ENCODE measurements at places on chromosomes 1 and 21. TPM values are rescaled to one million over a fixed set of nuclear protein-coding genes. Genes with fewer than 3 reads are reported as not detected.

- no peaks in the 10 kb centered on the region for H3K36me3 ChIP-seq
- H3K27me3 ChIP-seq = peaks cover 33% of the 10 kb centered on the region
- no peak overlapping the region for H3K27ac ChIP-seq
- DNase-seq = no peak
Observed at GRCh38 chr1:145874646-145875045, 11.0 kb downstream of the ANKRD35 start.

- H3K27me3 ChIP-seq = peaks cover 12% of the 10 kb centered on the region
- H3K4me3 ChIP-seq = peak overlapping the region; percentile 48
- H3K36me3 ChIP-seq = no peaks in the 10 kb centered on the region
- no peak for DNase-seq
Observed at GRCh38 chr21:37562920-37563640, 196.5 kb downstream of the DYRK1A start.

- no peaks in the 10 kb centered on the region for H3K36me3 ChIP-seq
- DNase-seq = peak; percentile 90
- no peaks in the 10 kb centered on the region for H3K4me1 ChIP-seq
- H3K27ac ChIP-seq = no peak overlapping the region
- H3K27me3 ChIP-seq = no peaks in the 10 kb centered on the region
Observed at GRCh38 chr1:242467556-242468145, 56.8 kb downstream of the PLD5 start.

- no peak overlapping the region for H3K27ac ChIP-seq
- no peaks in the 10 kb centered on the region for H3K4me1 ChIP-seq
- no peak for DNase-seq
- no peaks in the 10 kb centered on the region for H3K36me3 ChIP-seq
- H3K4me3 ChIP-seq = no peak overlapping the region
- H3K27me3 ChIP-seq = no peaks in the 10 kb centered on the region
Observed at GRCh38 chr1:38693759-38694158, 165.8 kb downstream of the RRAGC start.

The HCRTR1 gene
- total RNA-seq = not detected

- H3K4me1 ChIP-seq = peaks cover 17% of the 10 kb centered on the region
- no peak overlapping the region for H3K27ac ChIP-seq
- no peaks in the 10 kb centered on the region for H3K27me3 ChIP-seq
- H3K36me3 ChIP-seq = no peaks in the 10 kb centered on the region
- peak; percentile 51 for DNase-seq
Observed at GRCh38 chr1:54940042-54940441, 40.4 kb upstream of the TMEM61 start.

The DAP3 gene
- 90.1 TPM for total RNA-seq

The CRTC2 gene
- total RNA-seq = 10.6 TPM

DNA sequence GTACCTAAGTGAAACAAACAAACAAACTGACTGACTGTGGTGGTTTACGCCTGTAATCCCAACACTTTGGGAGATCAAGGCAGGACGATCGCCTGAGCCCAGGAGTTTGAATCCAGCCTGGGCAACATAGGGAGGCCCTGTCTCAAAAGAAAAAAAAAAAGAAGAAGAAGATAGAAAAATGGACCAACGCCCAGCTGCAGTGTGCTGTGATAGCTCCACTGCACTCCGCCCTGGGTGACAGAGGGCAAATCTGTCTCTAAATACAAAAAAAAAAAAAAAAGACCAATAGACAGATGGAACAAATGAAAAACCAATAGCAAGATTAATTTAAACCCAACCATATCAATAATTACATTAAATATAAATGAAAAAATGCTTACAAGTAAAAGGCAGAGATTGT lies 13.9 kb downstream of the AKR7A3 start:
- H3K27me3 ChIP-seq = peaks cover 34% of the 10 kb centered on the region
- no peaks in the 10 kb centered on the region for H3K36me3 ChIP-seq
- peak overlapping the region; percentile 51 for H3K4me3 ChIP-seq
- H3K27ac ChIP-seq = no peak overlapping the region
- H3K4me1 ChIP-seq = no peaks in the 10 kb centered on the region

DNA sequence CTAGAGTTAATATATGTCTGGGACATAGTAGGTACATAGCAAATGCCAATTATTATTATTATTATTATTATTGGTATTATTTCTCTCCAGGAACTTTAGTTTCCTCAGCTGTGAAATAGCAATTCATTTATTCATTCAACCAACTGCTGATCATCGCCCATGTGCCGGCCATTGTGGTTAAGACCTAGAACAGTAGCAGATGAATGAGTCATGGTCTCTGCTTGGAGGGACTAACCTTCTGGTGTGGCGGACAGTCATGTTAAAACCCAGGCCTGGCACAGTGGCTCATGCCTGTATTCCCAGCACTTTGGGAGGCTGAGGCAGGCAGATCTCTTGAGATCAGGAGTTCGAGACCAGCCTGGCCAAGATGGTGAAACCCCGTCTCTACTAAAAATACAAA lies 23.8 kb upstream of the LDLRAP1 start:
- no peak overlapping the region for H3K4me3 ChIP-seq
- H3K36me3 ChIP-seq = no peaks in the 10 kb centered on the region
- H3K4me1 ChIP-seq = peaks cover 16% of the 10 kb centered on the region
- H3K27me3 ChIP-seq = no peaks in the 10 kb centered on the region

DNA sequence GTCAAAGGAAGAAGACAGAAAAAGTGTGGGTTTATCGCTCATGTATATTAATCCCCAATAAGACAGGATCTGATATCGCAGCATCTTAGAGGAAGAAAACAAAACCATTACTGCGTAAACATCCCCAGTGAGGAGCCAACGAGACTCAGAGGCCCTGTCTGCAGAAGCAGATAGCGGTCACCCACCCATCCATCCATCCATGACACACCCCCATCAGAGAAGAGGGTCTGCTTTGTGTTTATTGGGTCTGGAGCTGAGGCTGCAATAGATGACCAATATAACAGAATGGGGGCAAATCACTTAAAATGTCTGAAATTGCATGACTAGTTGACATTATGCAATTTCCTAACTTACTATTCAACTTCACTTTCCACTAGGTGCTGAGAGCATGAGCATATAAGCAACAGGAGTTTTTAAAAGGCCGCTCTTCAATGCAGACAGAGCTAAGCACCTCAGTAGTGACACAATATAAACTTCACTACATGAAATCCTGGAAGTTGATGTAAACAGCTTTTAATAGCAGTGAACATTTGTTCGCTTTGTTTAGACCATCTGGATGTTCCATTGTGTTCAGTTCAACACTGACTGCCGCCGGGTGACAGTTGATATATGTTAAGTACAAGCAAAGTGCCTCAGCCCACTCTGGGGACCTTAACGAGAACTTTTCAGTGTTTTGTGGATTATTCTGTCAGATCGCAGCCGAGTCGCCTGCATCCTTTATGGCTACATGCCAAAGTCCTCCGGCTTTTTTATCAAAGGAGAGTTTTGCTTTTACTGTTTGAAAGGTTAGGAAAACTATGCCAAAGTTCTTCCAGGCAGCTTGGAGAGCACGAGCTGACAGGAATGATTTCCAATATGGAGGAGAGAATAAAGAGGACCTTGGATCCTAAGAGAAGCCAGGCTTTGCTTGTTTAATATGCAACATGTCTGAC lies 167.5 kb downstream of the ZNF281 start:
- no peak overlapping the region for H3K27ac ChIP-seq
- no peak overlapping the region for H3K4me3 ChIP-seq
- H3K27me3 ChIP-seq = no peaks in the 10 kb centered on the region
- no peaks in the 10 kb centered on the region for H3K36me3 ChIP-seq
- peaks cover 2% of the 10 kb centered on the region for H3K4me1 ChIP-seq
- DNase-seq = no peak

- peaks cover 4% of the 10 kb centered on the region for H3K4me1 ChIP-seq
- peak within 1 kb of the TSS; percentile 59 for H3K4me3 ChIP-seq
- DNase-seq = peak; percentile 97
- H3K27ac ChIP-seq = no peak within 1 kb of the TSS
Observed at GRCh38 chr1:169427081-169427641, at the start of gene CCDC181. Gene CCDC181, minus strand, starts transcription at chr1:169427474. Its CDS starts 2,547 bp downstream, at chr1:169424927.

DNA sequence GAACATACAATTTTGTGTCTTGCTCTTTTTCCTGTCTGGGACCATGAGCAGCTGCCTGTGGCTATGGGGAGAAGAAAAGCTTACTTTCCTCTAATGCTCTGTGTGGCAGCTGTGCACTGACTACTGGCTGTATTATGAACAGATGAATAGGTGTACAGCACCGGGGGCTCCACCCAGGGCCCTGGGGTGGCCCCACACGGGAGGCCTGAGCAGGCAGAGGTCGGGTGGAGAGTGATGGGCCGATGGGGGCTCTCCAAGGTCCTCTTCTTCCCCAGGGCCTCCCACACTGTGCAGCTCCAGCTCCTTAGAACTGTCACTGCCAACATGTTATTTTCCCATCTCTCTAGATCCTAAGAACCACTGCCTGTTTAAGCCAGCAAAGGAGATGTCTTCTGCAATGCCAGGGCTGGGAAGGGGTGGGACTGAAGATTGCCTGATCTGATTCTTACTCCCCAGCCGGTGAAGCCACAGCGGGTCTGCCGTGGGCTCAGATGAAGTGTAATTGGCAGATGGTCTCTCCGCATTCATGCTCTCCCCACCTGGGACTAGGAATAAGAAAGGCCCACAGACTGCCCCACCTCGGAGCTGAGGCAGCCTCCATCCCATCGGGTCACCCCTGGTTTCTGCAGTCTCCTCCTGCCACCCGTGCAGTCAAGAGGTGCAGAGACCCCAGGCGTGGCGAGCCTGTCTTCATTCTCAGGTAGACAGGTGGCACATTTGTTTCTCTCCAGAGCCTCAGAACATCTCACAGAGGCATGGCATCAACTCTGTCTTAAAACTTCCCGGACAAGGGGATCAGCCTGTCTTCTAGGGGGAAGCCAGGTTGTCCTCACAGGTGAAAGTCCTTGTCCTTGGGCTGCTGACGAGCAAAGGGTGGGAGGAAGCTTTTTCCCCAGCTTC lies 186.5 kb upstream of the GALNT2 start:
- H3K27me3 ChIP-seq = no peaks in the 10 kb centered on the region
- no peaks in the 10 kb centered on the region for H3K36me3 ChIP-seq
- no peaks in the 10 kb centered on the region for H3K4me1 ChIP-seq
- no peak for DNase-seq
- no peak overlapping the region for H3K4me3 ChIP-seq

- H3K4me1 ChIP-seq = peaks cover 7% of the 10 kb centered on the region
- peak; percentile 66 for DNase-seq
- no peaks in the 10 kb centered on the region for H3K36me3 ChIP-seq
- no peak overlapping the region for H3K27ac ChIP-seq
- no peaks in the 10 kb centered on the region for H3K27me3 ChIP-seq
Observed at GRCh38 chr1:87200875-87201638, 127.6 kb upstream of the LMO4 start.

The RAP1GAP gene
- 6.6 TPM for total RNA-seq

- no peaks in the 10 kb centered on the region for H3K36me3 ChIP-seq
- peak; percentile 64 for DNase-seq
- no peak overlapping the region for H3K27ac ChIP-seq
- peaks cover 14% of the 10 kb centered on the region for H3K4me1 ChIP-seq
Observed at GRCh38 chr1:171841931-171842761, 848 bp downstream of the DNM3 start.

The IVL gene
- total RNA-seq = not detected

DNA sequence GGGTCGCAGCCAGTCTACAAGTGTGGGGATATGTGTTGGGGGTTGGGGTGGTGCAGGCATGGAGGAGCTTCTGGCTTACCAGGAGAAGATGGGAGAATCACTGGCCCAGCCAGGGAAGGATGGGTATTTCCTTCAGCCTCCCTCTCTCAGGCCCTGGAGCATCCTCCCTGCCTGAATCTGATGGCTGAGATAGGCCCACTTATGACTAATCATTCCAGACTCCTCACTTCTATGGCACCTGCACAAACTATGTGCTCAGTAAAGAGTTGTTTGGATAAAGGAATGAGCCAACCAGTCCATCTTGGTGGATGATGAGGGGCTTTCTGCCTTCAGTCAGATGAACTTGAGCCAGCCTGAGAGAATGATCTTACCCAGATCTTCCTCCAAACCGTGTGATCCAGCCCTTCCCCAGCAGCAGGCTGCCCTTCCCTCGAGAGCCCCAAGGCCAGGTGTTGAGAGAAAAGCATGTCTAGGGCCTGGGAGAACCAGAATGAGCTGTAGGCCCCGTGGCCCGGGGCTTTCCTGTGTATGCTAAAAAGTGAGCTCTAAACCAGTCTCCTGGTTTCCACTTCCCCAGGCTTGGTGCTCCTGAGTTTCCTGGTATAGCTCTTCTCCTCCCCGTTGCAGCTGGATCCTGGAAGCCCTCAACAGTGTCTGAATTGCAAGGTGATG lies 1.3 kb downstream of the GPA33 start:
- no peaks in the 10 kb centered on the region for H3K27me3 ChIP-seq
- no peak for DNase-seq
- H3K4me1 ChIP-seq = no peaks in the 10 kb centered on the region
- H3K36me3 ChIP-seq = no peaks in the 10 kb centered on the region
- H3K27ac ChIP-seq = no peak overlapping the region

DNA sequence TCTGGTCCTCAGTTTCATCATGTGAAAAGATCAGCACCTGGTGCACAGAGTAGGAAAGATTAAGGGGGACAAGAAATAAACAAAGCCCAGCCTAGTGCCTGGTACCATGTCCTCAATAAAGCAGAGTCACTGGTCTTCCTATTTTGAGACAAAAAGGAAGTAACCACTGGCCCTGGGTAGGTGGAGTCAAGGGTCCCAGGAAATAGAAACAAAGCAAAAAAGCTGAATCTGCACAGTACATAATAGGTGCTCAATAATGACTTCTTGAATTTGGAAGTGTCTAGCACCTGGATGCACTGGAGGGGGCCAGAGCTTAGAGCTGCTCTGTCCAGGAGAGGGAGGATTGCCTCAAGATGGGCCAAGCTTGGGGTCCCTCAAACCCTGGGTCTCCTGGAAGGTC lies 1.9 kb upstream of the EPHB2 start:
- H3K4me1 ChIP-seq = no peaks in the 10 kb centered on the region
- peaks cover 29% of the 10 kb centered on the region for H3K27me3 ChIP-seq
- H3K27ac ChIP-seq = no peak overlapping the region
- DNase-seq = no peak
- H3K4me3 ChIP-seq = no peak overlapping the region

The C1orf185 gene
- total RNA-seq = not detected

DNA sequence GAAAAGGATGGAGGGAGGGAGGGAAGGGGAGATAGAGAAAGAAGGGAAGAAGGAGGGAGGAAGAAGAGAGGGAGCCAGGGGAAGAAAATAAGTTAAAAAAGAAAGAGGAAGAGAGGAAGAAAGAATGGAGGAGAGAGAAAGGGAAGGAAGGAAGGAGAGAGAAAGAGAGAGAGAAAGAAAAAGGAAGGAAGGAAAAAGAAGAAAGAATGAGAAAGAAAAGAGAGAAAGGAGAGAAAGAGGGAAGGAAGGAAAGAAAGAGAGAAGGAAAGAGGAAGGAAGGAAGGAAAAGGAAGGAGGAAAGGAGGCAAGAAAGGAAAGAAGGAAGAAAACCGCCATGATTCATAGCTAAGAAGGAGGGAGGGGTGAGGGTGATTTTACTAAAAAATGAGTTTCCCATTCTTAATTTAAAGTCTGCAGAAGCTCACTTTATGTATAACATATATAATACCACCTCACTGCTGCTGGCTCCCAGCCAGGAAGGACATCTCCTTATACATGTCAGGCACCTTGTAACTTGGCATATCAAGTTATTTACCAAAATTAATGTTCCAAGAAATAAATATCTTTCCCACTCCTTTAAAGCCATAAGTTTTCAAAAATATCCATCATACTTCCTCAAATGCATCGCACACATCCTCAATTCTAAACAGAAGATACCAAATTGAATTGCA lies 46.0 kb upstream of the OLIG2 start:
- no peak overlapping the region for H3K4me3 ChIP-seq
- H3K36me3 ChIP-seq = no peaks in the 10 kb centered on the region
- no peaks in the 10 kb centered on the region for H3K27me3 ChIP-seq
- H3K27ac ChIP-seq = no peak overlapping the region

The EXO1 gene
- 23.7 TPM for total RNA-seq

Data from GM23338 (cell line).